Astrocyte of the hippocampus (primary cell): ENCODE measurements at places on chromosomes 4 and X.

GRCh38 chrX:18428006-18428405 lies 2.6 kb downstream of the CDKL5 start:
- DNase-seq: no peak

GRCh38 chrX:72308566-72309296 lies 3.0 kb upstream of the CITED1 start:
- peak; percentile 73 for DNase-seq

- peak; percentile 16 for DNase-seq
Measured at GRCh38 chr4:149145803-149146202, 669.8 kb downstream of the IQCM start.

DNA sequence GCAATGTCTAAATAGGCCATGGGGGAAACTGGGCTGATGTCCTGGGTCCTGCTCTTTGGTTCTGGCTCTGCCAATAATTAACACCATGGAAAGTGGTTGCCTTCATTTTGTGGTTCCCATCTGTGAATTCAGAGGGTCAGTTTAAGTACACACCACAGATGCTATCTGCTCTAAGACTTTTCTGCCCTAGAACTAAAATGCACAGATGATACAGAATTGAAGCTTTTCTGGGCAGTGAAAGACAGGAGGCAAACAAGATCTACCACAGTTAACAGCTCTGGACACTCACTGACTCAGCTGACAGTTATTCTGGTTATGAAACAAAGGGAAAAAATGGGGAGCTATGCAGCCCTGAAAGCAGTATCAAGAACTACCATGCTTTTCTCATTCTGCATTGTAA lies 37.3 kb downstream of the APBB2 start:
- peak; percentile 77 for DNase-seq
